ENCODE measurements at places on chromosomes 3 and 15.

DNA sequence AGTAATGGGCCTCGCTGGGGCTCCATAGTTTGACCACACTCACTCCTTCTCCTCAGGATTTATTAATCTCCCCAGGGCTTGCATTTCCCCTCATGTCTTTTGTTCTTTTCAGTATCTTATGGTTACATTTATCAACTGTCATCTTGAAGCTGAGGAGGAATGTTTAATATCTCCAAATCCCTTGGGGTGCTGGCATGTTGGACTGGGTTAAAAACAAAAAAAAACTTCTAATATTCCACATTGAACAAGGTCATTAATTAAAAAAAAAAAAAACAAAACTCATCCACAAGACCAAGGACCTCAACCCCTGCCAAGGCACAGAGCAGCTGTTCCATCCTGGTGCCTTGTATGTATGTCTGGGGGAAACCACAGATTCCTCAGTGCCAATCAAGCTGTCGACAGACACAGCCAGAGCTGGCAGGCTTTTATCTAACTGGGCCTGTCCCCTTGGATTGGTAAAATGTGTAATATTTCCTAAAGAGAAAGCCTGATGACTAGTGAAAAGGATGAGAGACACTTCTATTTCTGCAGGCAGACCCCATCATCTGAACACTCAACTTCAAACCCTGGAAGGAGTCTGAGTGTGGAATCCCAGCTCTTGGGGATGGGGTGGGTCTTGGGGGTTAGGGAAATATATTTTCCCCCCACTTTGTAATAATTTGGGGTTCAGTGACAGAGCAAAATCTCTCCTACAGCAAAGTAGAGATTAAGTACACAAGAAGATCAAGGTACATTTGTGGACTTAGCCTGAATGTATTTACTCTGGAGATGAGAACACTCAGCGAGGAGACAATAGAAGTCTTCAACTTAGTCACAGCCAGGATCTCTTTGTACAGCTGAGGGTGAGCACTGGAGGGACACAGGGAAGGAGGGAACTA lies 69.1 kb downstream of the TTC23 start:
- DNase-seq, result no peak

- DNase-seq, result no peak
Observed at GRCh38 chr15:25057574-25057973, 102.8 kb downstream of the SNRPN start.

DNA sequence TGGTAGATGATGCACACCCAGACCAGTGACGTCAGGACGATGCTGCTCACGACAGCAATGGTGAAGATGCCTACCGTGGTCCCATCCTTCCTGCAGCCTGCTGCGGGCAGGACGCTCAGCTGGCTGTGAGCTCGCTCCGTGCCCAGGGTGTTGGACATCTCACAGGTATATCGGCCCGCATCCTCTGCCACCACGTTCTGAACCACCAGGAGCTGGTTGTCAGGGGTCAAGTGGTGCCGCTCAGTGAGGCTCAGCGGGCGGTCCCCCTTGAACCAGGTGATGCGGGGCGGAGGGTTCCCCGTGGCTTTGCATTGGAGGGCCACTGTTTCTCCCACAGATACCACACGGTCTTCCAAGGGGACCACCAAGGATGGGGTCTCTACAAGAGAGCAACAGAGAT lies 117.8 kb downstream of the LRIG1 start:
- no peak for DNase-seq

DNA sequence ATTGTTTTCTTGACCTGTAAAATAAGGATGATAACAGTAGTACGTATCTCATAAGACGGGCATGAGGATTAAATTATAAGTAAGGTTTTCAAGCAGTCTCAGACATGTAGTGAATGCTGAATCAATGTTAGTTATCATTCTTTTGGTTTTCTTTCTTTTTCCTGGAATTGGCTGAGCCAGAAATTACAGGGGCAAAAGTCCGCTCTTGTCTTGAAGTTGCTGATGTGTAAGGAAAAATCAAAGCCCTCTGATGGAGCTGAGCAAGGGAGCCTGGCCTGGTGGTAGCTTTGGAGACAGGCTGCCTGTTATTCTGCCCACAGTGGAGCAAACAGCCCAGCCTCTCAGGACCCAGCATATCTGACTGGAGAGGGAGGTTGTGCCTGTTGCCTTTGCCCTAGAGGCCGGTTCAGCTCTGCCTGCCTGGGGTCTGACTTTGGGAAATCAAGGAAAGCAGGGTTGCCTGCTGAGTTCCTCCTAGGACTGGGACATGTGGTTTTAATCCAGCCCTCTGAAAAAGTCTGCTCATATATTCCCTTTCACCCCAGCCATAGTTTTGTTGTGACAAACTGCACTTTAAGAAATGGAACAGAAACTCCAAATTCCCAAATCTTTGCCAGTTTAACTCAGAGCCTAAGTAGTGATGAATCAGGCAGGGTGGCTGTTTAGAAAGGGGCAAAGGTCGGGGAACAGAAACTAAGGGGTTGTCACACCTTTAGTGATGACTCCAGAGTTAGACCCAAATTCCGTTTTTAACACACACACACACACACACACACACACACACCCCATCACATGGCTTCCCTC lies 40.1 kb downstream of the GASK1A start:
- DNase-seq, result no peak

- DNase-seq, result no peak
Observed at GRCh38 chr3:77146004-77146403, 106.1 kb downstream of the ROBO2 start.

GRCh38 chr15:89776274-89777072 lies at the start of gene MESP2:
MESP2 (plus strand) TSS chr15:89776332; CDS start chr15:89776358, 26 bp downstream.
- no peak for DNase-seq

GRCh38 chr3:66989860-66990696 lies 8.0 kb upstream of the KBTBD8 start:
- no peak for DNase-seq

DNA sequence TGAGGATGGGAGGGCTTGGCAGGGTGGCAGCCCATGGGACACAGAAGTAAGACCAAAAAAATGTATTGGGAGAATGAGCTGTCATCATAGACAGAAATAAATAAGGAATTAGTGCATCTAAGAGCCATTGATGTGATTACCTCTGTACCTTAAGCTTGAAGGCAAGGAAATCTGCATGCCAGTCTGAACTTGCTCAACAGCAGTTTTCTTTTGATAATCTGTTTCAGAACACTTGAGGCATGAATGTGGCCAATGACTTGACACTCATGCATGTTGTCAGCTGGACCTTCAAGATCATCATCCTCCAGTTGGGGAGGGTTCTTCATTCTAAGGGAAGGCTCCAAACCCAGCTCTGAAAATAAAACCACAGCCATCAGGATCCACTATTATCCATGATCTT lies 148.5 kb downstream of the DCLK3 start:
- DNase-seq, result no peak

DNA sequence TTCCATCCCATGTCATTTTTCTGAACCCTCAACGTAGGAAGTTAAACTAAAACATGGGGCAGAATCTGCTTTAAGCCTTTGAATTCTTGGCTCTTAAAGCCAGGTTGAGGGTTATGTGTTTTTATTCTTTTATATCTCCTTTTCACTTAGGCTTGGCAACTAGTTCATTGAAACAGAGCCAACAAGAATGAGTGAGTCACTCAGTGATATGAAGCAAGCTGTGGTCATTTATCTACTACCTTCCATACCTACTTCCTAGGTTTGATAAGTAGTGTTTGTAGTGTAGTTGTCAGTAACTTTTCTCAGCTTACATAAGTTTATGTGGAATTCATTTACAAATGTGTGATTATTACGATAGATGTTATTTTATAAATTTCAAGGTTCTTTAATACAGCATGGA lies 67.4 kb downstream of the SNRPN start:
- no peak for DNase-seq

DNA sequence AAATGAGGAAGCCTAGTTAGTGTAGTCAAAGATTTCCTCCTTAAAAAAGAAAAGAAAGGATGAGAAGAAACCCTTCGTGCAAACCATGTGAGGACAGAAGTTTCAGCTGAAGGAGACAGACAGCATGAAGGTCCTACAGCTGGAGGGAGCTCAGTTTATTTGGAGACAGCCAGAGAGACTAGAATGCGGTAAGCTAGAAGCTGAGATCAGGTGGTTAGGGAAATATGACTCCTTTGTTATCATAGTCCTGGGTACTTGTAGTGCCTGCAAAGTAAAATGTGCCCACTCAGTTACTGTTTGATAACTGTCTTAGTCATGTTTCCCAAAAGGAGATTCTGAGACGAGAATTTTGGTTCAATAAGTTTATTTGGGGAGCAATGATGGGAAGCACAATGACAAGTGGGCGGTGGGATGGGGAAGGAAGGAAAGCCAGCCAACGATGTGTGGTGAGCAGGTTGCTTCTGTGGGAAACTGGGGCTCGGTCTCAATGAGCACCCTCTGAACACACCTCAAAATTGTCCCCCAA lies 178.8 kb upstream of the SNTN start:
- no peak for DNase-seq

GRCh38 chr3:79167651-79168416 lies 600.0 kb downstream of the ROBO1 start:
- DNase-seq, result peak; percentile 70

- DNase-seq, result no peak
Observed at GRCh38 chr15:68310804-68311463, 33.4 kb downstream of the FEM1B start.

GRCh38 chr3:52446631-52447511 lies 2.0 kb upstream of the SEMA3G start:
- DNase-seq, result no peak

GRCh38 chr15:93865586-93865985 lies 365.8 kb upstream of the MCTP2 start:
- DNase-seq, result no peak

DNA sequence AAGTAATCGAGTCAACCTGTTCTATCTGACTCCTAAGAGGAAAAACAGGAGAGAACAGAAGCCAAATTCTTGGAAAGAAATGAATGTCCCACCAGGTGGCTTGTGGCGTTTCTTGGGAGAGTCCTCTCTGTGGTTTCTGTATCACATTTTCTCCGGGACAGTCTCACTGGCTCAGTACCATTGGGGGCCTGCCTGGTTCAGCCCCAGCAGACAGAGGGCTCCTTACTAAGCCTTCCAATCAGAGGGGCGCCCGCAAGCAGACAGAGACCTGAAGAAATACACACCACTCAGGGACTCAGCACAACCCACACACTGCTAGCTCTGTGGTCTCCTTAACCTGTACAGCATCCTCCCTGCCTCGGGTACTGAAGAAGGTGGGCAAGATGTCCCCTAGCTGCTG lies 302.1 kb downstream of the TLE3 start:
- no peak for DNase-seq

DNA sequence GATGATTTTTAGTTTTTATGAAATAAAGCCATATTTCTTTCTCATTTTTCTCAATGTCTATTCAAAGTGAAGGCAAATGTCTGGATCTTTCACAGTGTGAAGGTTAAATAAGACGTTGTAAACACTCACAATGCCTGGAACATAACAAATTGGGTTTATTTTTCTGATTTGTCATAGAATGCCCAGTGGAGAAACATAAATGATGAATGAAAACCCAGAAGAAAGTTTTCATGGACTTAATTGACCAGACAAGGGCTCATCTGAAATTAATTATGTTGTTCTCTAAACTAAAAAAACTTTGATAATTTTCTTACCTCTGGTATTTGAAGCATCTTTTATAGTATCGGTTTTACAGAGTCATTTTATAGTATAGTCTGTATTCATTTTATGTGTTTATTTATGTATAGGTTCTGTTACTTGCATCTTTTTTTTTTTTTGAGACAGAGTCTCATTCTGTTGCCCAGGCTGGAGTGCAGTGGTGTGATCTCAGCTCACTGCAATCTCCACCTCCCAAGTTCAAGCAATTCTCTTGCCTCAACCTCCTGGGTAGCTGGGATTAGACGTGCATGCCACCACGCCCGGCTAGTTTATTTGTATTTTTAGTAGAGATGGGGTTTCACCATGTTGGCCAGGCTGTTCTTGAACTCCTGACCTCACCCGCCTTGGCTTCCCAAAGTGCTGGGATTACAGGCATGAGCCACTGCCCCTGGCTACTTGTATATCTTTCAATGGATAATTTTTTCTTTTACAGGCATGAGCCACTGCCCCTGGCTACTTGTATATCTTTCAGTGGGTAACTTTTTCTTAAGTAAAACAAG lies 15.1 kb upstream of the BNIP2 start:
- no peak for DNase-seq

DNA sequence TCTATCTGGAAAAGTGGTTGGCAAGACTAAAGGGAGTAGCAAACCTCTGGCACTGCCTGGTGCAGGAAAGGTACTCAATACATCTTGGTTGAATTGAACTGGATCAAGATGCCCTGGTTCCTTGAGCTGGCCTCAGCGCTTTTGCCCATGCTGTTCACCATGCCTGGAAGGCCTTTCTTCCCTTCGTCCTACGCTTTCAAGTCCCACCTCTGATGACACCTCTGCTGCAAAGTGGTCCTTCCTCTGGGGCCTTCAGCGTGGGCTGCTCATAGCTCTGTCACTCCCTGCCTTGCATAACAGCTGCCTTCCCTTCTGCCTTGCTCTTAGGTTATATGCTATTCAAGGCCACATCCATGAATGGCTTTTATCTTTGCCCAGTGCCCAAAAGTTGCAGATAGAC lies 23.0 kb downstream of the ITGA11 start:
- DNase-seq, result no peak

- DNase-seq, result no peak
Observed at GRCh38 chr15:91535856-91536500, 317.5 kb upstream of the SLCO3A1 start.

DNA sequence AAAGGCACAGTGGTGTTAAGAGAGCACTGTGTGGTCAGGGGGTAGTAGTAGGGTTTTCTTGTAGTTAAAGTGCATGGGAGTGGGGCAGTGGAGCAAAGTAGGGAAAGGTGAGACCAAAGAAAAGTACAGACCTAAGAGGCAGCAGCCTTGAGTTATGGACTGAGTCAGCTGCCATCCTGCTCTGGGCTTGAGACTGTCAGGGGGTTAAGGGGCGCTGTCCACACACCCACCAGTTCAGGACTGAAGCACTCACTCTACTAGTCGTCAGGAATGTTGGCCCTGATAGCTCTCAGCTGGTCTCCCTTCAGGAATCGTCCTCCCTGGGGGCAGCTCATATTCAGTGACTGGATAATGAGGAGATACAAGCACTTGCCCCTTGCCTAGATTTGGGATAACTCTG lies 7.9 kb downstream of the CCR4 start:
- DNase-seq, result no peak

DNA sequence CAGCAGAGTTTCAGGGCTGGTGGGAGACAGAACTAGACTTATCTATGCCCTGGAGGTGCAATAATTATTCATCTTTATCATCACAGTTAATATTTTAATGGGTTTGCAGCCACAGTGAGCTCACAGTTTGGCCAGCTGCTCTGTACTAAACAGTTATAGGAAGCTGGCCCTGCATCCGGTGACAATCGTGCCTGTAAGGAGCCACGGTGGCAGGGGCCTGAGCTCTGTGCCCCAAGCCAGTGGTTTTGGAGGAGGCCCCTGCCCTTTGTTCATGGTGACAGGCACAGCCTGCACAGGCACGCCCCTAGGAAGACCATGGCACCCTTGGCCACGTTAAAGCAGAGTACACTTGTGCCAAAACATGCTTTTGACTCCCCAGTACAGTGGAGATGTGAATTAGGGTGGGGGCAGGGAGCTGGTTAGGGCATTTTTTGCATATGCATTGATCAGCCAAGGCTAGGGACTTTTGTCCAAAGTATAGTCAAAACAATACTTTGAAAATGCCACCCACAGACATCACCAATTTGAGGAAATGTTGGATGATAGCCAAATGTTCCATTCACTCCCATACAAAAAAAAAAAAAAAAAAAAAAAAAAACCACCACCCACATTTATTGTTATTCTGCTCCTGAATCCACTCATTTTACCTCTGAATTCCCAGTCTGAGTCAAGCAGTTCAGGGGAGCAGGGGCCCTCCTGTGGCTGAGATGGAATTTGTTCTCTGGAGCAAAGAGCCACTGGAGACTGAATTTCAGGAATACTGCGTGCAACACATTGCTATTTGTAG lies 3.4 kb upstream of the RFTN1 start:
- DNase-seq, result no peak

Measured in AG04449 (cell line).